ENCODE measurements at places on chromosomes 16 and 17.

DNA sequence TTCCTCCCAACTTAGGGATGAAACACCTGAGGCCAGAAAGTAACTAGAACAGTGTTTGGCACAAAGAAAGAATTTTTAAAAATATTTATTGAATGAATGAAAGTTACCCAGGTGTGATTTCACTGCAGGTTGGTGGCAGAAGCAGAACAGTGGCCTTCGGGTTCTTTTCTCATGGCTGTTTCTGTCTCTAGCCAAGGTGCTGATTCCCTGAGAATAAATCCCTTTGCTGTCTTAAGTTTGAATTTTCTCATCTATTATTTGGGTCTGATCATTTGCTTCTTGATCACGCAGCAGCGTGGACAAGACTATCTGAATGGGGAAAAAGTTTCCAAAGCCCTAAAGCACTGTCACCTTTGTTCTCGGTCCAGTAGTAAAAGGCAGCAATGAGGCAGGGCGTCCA, 73.1 kb upstream of the KIFC3 start:
- DNase-seq, result no peak

DNA sequence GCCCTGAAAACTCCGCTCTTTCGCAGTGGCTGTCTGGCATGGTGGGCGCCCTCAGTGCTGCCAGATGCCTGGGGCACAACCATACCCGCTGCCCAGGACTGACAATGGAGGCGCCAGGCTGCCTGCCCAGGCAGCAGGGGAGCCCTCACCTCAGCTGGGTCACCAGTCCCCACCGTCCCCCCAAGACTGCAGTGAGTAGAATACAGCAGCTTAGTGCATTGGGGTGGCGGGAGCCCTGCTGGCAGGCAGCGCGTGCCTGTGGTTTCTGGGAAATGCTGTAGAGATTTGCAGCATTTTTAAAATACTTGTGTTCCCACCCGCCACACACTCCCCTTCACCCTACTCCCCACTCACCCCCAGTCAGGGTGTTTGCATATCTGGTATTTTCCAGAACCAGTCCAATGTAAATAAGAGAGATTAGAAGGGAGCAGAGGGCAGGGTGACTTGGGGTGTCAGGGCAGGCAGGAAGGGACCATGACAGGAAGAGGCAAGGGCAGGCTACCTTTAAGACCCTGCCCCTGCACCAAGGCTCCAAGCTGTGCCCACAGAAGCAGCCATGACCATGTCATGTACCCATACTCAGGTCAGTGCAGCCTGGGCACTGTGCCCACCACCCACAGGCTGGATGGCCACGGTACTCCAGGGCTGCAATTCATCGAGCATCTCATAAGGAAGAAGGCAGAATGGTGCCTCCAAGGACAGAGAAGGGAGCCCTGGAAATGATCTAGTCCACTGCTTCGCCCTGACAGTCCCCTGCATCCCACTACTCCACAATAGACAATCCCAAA, 21.5 kb downstream of the MYO18A start:
- peak; percentile 63 for DNase-seq

DNA sequence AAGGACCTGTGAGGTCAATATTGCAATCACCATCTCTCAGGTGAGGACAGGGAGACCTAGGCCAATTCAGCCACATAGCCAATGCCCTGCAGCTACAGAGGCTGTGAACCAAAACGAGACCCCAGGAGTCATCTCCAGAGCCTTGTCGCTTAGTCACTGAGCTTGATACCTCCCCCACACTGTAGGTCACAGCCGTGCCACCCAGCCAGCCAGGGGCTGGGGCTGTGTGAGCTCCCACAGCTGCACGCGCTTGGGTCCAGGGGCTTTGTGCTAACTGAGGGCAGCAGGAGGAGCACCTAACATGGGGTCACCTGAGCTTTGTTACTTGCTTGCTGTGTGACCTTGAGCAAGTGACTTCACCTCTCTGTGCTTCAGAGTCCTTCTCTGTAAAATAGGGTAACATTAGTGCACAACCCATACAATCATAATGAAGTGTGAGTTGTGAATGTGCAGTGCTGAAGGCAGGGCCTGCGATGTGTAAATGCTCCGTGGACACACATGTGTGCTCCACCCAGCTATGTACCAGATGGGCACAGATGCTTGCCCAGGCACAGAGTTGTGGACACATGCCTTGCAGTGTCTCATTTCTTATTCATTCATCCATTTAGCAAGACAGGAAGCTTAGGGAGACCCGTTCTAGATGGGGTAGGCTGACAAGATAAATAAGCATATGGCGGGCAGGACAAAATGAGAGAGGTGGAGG, 25.9 kb downstream of the SBK1 start:
- DNase-seq, result no peak

DNA sequence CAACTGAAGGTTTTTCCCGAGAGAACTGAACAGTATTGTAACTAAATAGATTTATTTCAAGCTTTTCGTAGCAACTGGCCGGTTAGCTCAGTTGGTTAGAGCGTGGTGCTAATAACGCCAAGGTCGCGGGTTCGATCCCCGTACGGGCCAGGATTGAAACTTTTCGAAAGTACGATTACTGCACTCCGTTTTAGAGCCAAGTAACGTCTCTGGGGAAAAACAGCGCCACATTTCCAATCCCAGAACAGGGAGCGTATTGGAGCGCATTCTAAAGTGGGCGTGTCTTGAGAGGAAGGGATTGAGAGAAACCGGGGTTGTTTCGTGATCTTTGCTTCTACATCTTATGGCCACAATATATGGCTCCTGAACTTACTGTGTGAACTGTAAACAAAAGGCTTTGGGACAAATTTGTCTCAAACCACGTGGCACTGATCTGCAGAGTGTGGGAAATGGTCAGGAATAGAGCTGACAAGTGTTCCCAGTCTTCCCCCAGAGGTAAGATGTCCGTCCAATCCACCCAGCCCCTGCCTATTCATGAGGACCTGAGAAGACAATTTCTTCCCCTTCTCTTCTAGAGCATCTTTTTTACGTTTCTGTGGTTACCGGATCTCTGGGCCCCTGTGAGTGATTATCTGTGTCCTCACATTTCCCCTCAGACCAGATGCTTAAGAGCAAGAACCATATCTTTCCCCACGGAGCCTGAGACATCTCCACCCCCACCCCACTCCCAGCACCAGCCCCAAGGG, 2.3 kb downstream of the BORCS6 start:
- DNase-seq, result peak; percentile 92

GRCh38 chr17:65163990-65164495, 26.9 kb downstream of the RGS9 start:
- DNase-seq, result no peak

DNA sequence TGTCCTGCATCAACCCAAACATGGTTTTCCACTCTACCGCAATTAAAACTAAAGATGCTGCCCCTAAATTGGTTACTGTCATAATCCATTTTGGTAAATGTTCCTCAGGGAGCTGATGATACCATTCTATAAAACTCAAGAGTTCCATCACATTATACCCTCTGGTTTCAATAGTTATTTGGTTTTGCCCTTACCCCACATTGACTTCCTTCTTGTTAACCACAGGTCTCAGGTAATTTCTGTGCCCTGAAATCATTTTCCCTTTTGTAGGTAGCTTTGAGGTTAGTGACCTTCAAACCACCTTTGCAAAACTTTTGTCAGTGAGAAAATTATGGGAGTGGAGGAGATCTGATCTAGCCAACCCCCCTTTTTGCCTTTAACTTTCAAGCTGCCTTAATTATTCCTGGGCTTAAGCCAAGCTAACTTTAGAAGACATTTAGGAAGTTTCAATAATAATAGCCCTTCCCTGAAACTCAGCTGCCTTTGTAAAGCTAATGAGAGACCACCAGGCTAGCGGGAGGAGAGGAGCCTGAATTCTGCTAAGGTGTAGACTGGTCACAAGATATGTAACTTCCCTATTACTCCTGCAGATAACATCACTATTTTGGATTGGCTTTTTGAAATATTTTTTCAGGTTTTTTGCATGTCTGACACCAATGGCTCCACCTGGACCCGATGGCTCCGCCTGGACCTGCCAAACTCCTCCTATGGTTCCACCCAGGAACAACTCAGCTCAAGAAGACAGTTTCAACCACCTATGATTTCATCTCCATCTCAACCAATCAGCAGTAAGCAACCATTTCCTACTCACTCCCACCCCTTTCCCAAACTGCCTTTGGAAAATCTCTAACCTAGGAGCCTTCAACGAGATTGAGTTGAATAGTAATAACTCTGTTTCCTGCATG, 224.9 kb downstream of the HS3ST3B1 start:
- DNase-seq, result no peak

GRCh38 chr17:80794281-80795089, 197.2 kb upstream of the CHMP6 start:
- no peak for DNase-seq

DNA sequence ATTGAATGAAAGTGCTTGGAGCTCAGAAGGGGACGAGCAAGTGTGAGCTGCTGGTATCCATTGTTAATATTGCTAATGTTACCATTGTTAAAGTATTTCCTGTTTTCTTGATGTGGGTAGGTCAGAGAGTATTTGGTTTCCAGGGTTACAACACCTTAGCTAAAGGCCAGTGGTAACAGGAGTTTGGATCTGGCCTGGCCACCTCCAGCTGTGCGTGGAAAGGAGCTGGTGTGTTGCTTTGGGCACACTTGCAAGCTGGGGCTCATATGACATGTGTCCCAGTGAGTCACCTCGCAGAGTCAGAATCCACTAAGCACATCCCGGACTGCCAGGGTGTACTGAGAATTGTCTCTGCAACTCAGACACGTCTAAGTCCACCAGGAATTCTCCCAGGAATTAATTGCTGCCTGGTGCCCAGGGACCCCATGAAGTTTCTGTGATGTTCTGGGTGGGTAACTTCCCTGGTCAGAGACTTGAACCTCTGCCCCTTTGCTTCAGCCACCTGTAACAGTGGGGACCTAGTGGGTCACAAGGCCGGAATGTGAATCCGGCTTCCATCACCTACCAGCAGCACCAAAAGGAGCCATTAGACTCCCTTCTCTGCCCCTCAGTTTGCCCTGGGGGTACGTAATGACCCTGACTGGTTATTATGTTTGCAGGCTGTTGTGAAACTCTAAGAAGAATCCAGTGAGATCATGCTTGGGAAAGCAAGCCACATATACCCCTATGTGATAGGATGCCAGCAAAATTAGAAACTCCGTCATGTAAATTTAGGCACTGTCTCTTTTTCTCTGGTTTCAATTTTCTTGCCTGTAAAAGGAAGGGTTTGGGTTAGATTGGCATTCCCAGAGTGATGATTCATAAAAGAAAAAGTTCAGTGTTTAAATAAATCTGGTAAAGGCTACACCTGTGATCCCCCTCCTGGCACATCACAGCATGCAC, 12.8 kb downstream of the SLC6A2 start:
- DNase-seq, result no peak

- peak; percentile 81 for DNase-seq
These were observed at the start of gene ITGAL for GRCh38 chr16:30472328-30472942. Gene ITGAL (plus strand): TSS chr16:30472742. CDS start chr16:30472838, 96 bp downstream.

DNA sequence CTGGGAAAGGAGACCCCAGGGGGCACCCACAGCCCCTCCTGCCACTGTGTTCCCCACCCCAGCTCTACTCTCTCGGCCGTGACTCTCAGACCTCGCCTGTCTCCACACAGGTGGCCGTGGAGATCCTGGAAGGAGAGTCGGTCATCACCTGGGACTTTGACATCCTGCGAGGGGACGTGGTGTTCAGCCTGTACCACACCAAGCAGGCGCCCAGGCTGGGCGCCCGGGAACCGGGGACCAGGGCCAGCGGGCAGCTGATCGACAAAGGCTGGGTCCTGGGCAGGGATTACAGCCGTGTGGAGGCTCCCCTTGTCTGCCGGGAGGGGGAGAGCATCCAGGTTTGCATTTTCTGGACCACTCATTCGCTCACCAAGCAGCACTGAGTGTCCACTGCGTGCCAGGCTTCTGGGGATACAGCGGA, 25.4 kb downstream of the NAGPA start:
- DNase-seq, result no peak

DNA sequence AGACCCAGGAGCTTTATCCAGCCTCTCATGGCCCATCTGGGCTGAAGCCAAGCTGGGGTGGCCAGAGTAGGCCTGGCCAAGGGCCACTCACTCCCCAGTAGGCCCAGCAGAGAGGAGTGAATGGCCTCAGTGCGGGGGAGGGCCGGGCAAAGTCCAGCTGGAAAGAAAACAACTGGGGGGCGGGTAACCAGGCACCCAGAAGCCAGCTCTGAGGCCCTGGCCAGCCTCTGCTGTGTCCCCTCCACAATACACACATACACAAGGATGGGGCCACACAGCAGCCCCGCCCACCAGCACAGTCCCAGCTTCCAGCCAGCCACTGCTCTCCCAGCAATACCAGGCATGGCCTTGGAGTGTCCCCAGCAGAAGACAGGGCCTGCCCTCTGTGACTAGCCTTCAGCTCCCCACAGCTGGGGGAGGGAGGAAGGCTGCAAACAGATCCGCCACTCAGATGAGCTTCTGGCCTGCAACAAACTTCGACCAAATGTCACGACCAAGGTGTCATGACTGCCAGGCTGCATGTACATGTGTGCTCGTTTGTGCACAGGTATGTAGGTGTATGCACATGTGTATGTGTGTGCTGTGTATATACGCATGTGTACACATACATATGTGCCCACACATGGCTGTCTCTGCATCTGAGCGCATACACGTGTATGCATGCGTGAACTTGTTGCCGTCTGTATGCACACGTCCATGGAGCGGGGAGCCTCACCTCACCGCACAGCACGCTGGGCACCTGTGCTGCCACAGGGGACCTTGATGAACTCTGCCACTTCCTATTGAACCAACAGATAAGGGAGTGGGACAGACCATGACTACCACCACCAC, 5.0 kb downstream of the CARHSP1 start:
- peak; percentile 99 for DNase-seq

- no peak for DNase-seq
These were observed 20.3 kb downstream of the CACNG5 start for GRCh38 chr17:66855204-66855603.

- DNase-seq, result no peak
These were observed 43.1 kb downstream of the ARSG start for GRCh38 chr17:68334393-68334792.

DNA sequence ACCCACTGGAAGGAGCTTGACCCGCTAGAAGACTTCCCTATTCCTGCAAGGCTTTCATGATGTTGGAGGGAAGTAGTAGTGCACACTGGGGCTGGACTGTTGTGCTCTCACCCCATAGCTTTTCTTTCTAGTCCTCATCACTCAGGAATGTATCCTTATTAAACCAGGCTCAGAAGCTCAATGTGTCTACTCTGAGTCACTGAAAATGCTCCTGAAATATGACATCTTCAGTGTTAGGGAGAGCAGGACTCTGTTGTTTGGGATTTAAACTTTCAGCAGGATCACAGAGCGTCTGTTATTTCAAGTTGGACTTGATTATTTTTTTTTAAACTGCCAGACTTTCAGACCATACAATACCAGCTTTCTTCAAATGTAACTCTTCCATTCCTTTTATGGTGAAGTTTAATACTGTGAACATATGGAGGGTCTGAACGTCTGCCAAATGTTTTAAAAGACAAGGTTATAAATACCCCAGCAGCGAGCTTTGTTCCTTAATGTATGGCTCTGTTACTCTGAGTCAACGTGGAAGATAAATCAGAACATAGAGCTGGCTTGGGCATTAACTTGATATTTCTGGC, 257.5 kb downstream of the CDH11 start:
- no peak for DNase-seq

- no peak for DNase-seq
These were observed 468.8 kb upstream of the HSBP1 start for GRCh38 chr16:83338941-83339340.
